ENCODE measurements at places on chromosomes 13 and 19.

GRCh38 chr19:19627621-19628500, at the start of gene LPAR2:
Gene LPAR2 (minus strand): TSS chr19:19628220. CDS start chr19:19627275, 945 bp downstream.
- peak; percentile 75 for DNase-seq

- no peak for DNase-seq
Observed at GRCh38 chr19:12698138-12698537, 1.7 kb upstream of the FBXW9 start.

- no peak for DNase-seq
Observed at GRCh38 chr19:43672061-43672679, 2.2 kb upstream of the PLAUR start.

DNA sequence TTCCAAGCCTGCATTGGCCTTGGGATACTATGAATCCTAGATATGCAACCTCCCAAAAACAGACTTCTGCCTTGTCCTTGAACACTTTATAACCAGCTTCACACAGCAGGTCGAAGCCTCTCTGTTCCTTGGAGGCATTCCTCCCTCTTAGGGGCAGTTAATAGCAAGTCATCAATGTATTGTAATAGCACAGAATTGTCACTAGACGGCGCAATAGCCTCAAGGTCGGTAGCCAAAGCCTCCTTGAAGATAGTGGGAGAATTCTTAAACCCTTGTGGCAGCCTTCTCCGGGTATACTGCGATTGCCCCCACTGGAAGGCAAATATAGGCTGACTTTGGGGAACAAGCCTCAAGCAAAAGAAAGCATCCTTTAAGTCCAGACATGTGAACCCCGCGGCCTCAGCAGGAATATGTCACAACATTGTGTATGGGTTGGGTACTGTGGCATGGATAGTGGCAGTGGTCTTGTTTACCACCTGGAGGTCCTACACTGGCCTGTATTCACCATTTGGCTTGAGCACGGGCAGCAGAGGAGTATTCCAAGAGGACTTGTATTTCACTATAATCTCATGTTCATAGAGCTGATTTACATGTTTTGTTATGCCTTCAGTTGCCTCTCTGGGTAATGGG, 61.1 kb downstream of the ZNF431 start:
- DNase-seq = no peak

DNA sequence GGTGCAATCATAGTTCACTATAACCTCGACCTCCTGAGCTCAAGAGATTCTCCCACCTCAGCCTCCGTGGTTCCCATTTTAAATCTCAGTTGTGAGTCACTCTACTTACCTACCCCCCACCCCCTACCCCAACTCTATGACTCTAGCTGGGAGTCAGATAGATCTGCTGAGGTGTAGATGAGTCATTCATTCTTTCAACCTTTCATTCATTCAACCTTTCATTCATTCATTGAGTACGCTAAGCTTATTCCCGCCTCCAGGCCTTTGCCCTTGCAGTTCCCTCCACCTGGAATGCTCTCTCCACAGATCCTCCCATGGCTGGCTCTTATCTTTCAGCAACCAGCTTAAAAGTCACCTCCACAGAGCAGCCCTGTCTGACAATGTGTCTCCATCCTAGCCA, 1.1 kb upstream of the MAST1 start:
- DNase-seq = no peak

DNA sequence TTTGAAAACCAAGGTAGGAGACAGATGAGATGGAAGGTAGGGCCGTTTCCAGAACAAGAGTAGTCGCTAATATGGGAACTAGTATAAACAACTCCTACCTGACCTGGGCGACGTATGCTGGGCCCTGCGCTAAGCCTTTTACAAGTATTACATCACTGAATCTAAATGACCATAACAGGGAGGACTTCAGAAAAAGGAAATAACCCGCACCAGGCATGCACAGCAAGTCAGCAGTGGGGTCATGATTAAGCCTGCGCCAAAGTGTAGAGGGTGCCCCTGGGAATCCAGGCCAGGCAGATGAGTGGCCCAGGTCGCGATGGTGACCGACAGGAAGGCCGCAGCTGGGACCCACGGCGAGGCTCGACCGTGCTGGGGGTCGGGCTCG, 613 bp downstream of the ATP13A1 start:
- DNase-seq = no peak

- no peak for DNase-seq
Observed at GRCh38 chr13:98105929-98106336, 37.0 kb upstream of the FARP1 start.

DNA sequence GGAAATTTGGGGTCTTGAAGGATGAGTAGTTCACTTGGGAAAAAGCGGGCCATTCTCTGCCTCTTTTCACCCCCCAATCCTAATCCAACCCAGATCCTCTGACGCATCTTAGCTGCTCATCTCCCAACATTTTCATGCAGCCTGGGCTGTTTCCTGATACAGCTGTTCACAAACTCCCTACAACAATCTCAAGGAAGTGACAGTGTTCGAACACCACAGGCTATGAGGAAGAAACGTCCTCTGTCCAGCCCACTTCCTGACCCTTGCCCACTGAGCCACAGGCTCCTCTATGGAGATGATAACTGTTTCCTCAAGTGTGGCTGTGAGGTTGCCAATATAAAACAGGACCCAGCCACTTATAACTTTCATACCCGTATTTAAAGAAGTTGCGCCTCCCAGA, 16.2 kb downstream of the LMTK3 start:
- no peak for DNase-seq

DNA sequence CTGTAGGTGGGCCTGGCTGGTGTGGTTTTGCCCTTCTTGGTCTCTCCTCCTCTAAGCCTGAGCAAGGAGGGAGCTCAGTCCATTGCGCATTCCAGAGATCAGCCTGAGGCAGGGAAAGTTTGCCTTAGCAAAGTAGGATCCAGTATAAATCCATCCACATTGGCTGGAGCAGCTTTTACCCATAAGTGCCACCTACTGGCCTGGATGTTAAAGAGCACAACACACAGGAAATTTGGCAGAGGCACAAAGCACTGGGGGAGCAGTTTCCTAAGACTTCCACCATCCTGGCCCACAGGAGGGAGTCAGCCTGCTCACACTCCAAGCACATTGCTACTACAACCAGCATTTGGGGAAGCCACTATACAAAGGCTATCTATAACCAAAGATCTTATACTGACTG, 1124.2 kb downstream of the SLITRK1 start:
- no peak for DNase-seq

GRCh38 chr13:113905018-113905417, 41.1 kb upstream of the GAS6 start:
- no peak for DNase-seq

DNA sequence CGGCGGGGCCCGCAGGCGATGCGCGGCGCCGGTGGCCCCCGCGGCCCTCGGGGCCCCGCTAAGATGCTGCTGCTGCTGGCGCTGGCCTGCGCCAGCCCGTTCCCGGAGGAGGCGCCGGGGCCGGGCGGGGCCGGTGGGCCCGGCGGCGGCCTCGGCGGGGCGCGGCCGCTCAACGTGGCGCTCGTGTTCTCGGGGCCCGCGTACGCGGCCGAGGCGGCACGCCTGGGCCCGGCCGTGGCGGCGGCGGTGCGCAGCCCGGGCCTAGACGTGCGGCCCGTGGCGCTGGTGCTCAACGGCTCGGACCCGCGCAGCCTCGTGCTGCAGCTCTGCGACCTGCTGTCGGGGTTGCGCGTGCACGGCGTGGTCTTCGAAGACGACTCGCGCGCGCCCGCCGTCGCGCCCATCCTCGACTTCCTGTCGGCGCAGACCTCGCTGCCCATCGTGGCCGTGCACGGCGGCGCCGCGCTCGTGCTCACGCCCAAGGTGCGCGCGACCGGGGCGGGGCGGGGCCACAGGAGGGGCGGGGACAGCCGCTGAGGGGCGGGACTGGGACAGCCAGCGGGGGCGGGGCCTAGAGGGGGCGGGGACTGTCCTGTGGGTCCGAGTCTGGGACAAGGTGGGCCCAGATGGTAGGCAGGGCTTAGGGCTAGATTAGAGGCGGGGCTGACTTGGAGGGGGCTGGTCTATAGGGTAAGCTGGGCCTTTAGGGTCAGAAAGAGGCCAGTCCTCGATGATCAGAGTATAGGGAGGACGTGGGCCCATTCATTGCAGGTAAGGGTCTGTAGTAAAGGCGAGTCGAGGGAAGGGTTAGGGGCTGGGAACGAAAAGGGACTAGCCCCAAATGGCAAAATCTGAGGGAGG, 5.1 kb downstream of the GRIN2D start:
- DNase-seq = peak; percentile 85

DNA sequence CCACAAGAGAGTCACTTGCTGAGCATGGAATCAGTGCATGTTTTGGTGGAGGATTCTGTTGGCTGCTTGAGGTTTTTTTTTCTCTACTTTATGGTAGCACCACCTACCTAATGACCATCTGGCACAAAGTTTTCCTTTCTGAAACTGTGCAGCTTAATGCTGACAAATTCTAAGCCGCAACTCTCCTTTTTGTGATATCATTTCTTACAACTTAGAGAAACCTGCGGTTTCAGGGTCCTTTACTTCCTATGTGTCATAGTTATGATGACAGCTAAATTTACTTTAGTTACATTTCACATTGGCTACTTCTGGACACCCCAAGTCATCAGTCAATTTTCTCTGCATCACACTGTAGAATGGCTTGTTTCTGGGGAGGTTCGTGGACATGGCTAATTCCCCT, 115.4 kb upstream of the TMTC4 start:
- no peak for DNase-seq

- no peak for DNase-seq
Observed at GRCh38 chr13:80341756-80342370, 937 bp upstream of the SPRY2 start.

DNA sequence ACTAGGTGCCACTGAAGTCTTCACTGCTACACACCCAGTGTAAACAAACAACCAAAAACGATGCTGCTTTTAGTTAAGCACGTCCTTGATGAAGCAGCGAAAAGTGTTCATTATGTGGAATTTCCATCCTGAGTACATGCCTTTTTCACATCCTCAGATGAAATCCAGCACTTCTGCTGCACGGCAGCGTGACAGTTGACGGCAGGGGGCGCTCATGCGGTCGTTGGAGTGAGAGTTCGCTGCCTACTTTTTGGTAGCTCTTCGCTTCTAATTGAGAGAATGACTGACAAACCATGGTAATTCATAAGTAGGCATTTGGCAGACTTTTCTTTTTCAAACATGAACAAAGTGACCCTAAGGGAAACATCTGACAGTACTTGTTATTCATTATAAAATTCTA, 1124.9 kb downstream of the EFNB2 start:
- no peak for DNase-seq

DNA sequence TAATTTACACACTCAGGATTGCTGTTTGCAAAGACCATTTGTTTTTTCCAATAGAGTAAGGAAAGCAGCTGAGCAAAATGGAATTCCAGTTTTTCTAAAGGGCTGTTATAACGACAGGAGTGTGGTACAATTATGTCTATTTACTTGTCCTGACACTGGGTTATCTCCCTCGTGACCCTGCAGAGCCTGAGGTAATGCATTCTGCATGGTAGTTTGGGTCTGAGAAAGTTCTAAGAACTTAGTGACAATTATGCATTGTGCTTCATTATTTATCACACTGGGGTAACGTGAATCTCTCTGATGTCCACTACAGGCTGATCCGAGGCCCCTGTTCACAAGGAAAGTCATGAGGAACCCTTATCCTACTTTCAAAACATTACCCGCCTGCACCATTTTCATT, 50.7 kb upstream of the EDNRB start:
- no peak for DNase-seq

- DNase-seq = no peak
Observed at GRCh38 chr13:46605076-46605824, 52.3 kb downstream of the LRCH1 start.

DNA sequence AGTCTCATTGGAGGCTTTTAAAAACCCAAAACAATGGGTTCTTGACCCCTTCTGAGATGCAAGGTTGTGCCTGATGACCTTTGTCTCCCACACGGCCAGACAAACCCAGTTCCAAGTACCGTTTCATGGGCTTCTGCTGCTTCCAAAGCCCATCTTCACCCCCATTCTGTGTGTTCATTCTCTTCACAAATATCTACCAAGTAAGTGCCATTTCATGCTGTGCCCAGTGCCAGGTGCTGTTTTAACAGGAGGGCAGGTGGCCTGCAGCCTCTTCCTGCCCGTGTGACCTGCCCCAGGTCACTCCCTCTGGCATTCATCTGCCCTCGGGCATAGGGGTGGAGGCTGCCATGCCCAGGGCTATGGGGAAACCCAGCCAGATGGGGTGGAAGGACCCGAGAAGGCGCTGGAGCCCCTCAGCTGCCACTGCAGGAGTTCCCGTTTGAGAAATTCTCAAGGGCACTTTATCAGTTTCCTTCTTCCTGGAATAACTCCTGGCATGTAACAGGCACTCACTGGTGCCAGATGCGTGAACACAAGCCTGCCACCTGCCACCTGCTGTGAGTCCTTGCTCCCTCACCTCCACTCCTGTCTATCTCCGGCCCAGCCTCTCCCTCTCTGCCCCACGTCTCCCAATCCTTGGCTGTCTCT, 12.5 kb downstream of the CAPN12 start:
- no peak for DNase-seq

DNA sequence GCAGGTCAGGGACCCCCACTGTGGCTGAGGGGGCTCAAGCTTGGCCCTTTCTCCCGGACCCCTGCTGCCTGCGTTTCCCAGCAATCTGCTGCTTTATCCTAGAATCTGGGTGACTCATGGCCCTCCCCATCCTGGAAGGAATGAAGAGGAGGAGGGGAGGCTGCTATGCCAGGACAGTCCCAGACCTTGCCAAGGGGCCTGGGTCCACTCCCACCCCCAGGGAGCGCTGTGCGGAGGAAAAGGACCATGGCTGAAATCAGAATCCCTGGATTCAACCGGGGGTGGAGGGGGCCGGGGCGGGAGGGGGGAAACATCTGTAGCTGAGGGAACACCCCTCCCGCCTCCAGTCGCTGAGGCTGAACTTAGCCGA, 20.5 kb downstream of the ZNF114 start:
- DNase-seq = no peak

- DNase-seq = no peak
Observed at GRCh38 chr13:76685938-76686337, 200.3 kb downstream of the KCTD12 start.

DNA sequence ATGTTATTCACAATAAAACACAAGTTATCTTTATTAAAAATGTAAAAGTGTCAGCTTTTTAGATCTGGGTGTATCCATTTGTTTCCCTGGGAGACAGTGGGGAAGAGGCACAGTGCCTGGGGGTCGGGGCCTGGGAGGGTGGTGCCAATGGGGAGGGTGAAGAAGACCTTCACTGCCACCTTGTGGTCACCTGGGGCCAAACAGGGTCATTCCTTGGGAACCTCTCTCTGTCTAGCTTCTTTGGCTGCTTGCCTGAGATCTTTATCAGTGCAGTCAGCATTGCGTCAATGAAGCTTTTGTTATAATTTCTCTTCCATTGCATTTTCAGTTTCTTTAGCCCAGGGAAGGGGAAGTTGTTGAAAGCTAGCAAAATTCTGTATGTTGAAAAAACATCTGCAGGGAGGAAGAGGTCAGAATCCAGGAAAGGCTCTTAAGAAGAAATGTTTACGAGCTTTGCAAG, 39.1 kb downstream of the PCDH8 start:
- no peak for DNase-seq

Measured in stimulated activated naive CD4-positive, alpha-beta T cell (primary cell).